ENCODE measurements at places on chromosomes 2 and 18. TPM values are rescaled to one million over a fixed set of nuclear protein-coding genes. Genes with fewer than 3 reads are reported as not detected.

DNA sequence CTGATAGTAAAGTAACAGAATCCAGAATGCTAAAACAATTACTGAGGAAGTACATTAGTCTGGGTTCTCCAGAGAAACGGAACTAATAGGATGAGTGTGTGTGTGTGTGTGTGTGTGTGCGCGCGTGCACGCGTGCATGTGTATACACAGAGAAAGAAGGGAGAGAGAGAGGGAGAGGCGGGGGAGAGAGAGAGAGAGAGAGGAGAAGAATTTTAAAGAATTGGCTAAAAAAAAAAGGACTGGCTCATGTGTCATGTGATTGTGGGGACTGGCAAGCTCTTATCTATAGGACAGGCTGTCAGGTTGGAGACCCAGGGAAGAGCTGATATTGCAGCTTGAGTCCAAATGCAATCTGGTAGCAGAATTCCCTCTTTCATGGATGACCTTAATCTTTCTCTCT, 976.2 kb upstream of the CDH2 start:
- no peaks in the 10 kb centered on the region for H3K36me3 ChIP-seq
- no peaks in the 10 kb centered on the region for H3K4me1 ChIP-seq

The SCYGR6 gene
- total RNA-seq, result not detected

The KCNJ13 gene
- total RNA-seq, result not detected

The SERPINB13 gene
- total RNA-seq, result not detected

The KCNK3 gene
- total RNA-seq, result not detected

DNA sequence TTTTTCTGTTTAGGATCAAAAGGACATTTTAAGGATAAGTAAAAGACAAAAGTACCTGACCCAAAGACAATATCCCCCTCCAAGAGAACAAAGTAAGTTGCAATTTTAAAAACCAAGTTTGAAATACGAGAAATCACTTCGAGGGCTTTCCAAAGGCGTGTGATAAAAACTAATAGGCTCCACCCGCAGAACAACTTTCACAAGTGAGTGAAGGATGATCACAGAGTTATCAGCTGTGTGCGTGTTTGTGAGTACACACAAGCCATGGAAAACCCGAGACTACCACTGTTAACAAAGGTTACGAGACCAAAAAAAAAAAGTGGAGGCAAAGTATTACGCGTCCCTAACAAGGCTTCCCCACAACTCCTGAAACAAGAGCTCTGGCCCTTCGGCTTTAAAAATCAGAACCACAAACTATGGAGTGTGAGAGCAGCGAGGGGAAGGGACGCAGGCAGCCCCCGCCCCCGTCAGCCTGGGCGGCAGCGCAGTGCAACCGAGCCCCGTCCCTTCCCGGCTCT, 719 bp downstream of the SMAD2 start:
- no peak for DNase-seq
- H3K4me3 ChIP-seq, result peak overlapping the region; percentile 95
- peaks cover 48% of the 10 kb centered on the region for H3K4me1 ChIP-seq
- H3K27ac ChIP-seq, result peak overlapping the region; percentile 96

The TMEM178A gene
- 0.31 TPM for total RNA-seq

All from activated CD8-positive, alpha-beta T cell treated with anti-CD3 and anti-CD28 coated beads for 36 hours (primary cell).